A549 (cell line): ENCODE measurements at places on chromosomes 7 and 10.

DNA sequence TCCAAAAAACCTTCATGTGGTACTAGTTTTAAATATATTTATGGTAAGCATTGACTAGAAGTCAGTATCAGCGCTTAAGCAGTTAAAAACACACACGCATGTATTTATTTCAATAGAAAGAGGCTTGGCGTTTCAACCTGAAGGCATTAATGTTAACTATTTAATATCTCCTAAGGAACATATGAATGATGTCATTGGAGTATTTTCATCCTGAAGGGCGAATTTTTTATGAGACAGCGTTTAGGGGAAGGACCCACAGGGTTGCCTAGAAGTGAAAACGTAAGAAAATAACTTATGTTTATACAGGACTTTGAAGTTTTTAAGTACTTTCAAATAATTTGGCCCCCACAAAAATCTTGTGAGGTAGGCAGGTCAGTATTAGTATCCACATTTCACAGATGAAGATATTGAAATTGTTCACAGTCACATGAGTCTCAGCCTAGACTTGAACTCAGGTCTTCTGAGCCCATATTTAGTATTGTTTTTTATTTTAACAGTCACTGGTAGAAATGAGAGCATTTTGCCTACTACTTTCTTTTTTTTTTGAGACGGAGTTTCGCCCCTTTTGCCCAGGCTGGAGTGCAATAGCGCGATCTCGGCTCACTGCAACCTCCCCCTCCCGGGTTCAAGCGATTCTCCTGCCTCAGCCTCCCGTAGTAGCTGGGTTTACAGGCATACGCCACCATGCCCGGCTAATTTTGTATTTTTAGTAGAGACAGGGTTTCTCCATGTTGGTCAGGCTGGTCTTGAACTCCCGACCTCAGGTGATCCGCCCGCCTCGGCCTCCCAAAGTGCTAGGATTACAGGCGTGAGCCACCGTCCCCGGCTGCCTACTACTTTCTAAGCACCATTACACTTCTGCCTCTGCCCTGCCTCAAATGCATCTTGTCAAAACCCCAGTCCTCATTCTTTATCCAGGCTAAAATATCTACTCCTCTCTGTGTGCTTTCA, 1.8 kb downstream of the SLK start:
- no peak for DNase-seq

- DNase-seq, result no peak
These were observed 348.5 kb downstream of the ANKRD30A start for GRCh38 chr10:37473906-37474305.

DNA sequence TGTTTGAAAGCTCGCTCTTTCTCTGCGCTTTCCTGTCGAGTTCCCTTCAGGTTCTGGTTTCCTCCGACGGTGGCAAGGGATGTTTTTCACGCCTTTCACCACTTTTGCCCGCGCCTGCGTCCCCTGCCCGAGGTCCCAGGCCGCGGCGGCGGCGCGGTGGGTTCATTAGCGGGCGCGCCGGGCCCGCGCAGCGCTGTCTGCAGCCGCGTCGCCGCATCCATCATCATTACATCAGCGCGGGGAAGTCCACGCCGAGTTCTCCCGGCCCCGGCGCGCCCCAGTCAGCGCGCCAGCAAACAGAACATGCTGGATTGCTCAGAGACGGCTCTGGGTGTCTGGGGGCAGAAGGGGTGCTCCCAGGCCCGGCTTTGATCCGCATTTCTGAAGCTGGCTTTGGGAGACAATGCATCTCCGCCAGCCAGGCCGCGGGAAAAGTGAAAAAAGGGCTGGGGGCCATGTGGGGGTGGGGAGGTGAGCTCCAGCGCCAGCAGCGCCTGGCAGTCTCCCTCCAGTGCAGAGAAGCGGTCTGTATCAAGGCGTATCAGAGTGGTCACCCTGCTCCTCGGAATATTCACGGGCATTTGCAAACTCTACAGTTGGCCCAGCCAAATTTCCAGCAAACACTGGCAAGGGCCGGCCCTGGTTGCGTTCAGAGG, 8.9 kb downstream of the GLI3 start:
- no peak for DNase-seq

DNA sequence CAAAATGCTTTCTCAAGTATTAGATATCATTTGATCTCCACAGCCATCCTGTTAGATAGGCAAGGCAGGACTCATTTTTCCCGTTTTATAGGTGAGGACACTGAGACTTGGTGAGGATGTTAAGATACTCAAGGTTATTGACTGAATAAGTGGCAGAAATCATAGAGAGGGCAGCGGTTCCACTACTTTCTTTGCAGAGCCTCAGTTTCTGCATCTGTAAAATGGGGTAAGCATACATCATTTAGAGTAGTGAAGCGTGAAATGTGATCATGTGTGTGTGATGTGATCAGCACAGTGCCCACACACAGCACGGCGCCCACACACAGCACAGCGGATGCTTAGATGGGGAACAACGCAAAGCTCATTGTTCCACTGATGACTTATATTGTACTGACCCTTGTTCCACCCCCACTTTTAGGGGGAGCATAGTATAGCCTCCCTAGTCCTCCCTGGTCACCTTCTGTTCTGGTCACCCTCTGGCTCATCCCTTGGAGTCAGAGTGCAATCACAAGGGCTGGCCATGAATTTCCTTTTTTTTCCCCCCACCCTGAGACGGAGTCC, 10.5 kb downstream of the UBTD1 start:
- no peak for DNase-seq

- DNase-seq, result no peak
These were observed 162.0 kb upstream of the TMEM72 start for GRCh38 chr10:44749151-44749550.
